ENCODE measurements at places on chromosomes 3 and 15.

GRCh38 chr3:52246728-52247408, 1.3 kb downstream of the PPM1M start:
- peak; percentile 66 for DNase-seq

GRCh38 chr3:60250206-60250605, 1001.0 kb downstream of the FHIT start:
- DNase-seq: no peak

DNA sequence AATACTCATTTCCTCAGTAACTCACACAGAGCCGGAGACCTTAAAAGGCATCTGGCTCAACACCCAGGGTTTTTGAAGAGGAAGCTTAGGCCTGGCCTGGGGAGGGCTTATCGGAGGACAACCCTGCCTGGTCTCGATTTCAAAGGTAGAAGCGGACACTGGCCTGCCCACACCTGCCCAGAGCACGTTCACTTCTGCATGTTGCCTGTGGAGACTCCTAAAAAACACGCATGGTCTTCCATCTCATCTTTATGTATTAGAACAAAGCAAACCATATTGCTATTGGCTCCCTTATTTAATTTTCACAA, 55.5 kb upstream of the FURIN start:
- DNase-seq: no peak

DNA sequence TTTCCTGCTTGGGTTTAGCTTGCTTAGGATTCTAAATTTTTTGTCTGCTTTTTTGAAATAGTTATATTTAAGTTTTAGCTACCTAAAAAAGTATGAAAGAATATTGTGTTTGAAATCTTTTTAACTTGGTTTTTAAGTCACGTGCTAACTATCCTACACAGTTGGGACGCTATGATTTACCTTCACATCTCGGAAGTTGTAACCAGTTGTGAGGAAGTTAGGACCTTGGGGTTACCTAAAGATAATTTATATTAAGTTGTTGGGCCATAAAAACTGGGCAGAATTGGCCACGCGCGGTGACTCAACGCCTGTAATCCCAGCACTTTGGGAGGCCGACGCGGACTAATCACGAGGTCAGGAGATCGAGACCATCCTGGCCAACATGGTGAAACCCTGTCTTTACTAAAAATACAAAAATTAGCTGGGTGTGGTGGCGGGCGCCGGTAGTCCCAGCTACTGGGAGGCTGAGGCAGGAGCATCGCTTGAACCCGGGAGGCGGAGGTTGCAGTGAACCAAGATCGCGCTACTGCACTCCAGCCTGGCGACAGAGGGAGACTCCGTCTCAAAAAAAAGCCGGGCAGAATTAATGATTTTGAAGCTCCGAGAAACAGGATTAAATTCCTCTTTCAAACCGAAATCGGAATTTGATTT, 1.0 kb downstream of the ZFAND6 start:
- peak; percentile 63 for DNase-seq

DNA sequence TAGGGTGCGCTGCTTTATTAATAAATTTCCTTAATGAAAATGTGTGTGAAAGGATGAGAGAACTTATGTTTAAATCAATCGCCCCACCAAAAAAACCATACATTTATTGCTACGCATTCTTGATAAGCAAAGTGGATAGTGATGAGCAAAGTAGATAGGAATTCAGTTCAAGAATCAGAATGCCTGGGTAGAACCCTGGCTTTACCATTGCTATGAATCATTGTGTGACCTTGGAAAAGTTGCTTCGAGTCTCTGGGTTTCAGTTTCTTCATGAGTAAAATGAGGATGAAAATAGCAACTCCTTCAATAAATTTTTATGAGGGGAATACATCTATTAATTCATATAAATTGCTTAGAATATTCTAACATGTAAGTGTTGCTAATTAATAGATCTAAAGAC, 2.6 kb upstream of the ALCAM start:
- no peak for DNase-seq

- DNase-seq: no peak
These were observed 139.0 kb upstream of the CGNL1 start for GRCh38 chr15:57237301-57237642.

- DNase-seq: no peak
These were observed 3.0 kb downstream of the PARP15 start for GRCh38 chr3:122580470-122580869.

- no peak for DNase-seq
These were observed 7.2 kb upstream of the AQR start for GRCh38 chr15:34976743-34977142.

- peak; percentile 22 for DNase-seq
These were observed 43.5 kb upstream of the SLC6A11 start for GRCh38 chr3:10772271-10773161.

DNA sequence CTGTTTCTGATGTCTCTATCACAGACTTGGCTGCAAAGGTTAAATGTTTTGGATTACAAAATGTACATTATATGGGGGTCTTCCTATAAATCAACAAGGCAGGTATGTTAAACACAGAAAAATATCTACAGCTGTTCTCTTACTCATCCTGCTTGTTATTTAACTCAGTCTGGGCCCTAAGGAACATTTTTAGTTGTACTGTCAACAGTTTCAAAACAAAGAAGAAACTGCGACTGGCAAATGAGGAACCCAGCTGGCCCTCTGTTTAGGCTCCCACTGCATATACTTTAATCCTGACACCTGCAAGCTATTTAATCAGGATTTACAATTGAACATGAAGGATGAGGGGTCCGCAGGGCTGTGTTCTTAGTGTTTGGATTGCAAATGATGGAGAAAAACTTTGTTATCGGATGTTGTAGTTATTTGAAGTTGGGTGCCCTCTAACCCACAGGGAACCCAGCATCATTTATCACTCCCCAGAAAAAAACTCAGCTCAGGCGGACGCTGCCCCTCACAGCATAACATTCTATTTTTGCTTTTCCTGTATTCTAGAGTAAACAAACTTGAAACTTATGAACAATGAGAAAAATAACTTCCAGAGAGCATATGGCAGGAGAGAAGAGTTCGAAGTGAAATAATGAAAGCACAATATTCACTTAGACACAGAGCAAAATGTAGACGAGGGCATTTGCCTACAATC, 91.2 kb downstream of the POLR2M start:
- DNase-seq: no peak

- DNase-seq: no peak
These were observed 10.9 kb downstream of the ITIH3 start for GRCh38 chr3:52805270-52806039.

- no peak for DNase-seq
These were observed 54.6 kb upstream of the LIPC start for GRCh38 chr15:58377193-58377592.

- DNase-seq: no peak
These were observed 216.2 kb downstream of the LRRN1 start for GRCh38 chr3:4015426-4015825.

- no peak for DNase-seq
These were observed 92.8 kb downstream of the GOLIM4 start for GRCh38 chr3:168002786-168003368.

DNA sequence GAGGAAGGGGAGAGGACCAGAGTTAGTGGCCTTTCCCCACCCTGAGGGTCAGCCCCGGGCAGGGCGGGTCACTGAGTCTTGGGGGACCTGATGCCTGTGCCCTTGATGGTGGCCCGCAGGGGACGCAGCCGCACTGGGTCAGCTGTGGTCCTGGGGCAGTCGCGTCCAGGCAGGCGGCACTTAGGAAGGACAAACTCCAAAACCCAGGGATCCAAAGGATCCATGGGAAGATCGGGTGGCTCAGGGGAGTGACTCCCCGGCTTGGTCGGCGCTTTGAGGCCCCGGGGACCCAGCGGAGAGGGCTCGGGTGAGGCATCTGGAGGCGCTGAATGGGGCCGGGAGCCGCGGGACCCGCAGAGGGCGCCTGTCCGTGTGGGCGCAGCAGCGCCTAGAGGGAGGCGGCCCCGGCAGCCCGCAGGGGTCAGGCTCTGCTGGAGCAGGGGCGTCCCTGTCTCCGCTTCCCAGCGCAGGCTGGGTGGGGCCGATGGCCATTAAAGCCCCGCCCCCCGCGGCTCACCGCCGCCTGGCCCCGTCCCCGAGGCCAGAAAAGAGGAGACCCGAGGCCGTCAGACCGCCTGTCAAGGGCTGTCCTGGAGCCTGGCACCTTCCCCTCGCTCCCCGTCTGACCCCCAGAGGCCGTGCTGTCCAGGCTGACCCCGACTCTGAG, 17.5 kb downstream of the CIDEC start:
- DNase-seq: peak; percentile 64

- no peak for DNase-seq
These were observed 35.9 kb downstream of the SAXO2 start for GRCh38 chr15:82298520-82298919.

DNA sequence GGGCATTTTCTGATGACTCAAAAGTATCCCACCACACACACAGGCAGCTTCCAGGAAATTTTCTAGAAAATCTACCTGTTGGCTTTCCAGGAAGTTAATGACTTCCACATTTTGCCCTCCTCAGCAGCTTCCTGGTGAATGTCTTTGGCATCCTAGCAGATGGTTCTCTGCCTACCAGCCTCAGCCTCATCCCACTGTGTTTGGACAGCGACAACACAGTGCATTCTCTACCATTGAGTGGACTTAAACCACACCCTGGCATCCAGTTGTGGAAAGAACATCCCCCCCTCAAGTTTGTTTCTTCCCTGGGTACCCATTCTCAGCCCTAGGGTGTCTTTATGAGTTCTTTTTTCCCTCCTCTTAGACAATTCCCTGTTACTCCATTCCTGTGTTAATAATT, 50.8 kb upstream of the GADL1 start:
- DNase-seq: no peak

DNA sequence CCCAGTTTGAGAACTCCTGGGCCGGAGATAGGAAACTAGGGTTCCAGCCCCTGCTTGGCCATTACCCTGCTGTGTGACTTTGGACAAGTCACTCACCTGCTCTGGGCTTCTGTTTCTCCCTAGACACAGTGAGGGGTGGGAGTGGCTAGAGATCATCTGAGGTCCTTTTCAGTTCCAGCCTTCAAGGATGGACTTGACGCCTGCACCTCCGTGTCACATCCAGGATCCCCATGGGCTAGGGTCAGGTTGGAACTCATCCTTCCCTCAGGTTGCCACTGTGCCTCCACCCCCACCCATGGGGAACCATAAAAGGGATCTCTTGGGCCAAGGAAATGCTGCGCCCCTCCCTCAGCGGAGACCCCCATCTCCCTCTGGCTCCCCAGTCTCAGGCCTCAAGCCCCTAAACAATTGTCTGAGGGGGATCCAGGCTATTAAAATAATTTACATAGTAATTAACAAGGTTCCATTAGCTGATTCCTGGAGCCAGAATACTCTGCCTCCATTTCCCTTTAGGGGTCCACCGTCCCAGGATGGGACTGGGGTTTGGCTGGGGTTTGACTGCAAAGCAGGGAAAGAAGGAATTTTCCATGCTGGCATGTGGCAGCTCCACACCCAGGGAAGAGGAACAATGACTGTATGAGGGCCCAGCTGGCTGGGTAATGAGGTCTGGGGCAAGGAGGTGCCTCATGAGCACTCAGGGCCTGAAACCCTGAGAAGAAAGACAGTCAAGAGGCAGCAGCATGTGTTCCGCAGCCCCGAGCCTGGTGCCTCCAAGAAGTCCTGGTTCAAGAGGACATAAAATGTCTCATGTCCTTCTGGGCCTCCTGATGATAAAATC, 177.7 kb downstream of the SMAD6 start:
- no peak for DNase-seq

DNA sequence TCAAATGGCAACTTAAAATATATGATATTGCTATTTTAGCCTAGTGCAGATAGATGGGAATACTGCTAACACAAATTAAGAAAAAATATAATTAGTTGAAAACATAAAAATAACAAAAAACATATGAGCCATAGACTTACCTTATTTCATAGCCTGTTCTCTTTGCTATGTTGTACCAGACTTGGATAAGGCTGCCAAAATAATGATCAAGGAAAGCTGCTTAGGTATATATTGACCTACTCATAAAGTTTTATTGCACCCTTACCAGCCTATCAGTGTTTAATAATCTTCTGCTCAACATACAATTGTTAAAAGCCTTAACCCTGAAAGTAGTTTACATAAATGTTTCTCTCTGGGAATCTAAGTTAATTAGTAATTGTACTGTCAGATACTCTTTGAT, at the start of gene SI:
TSS of gene SI (minus strand) at position 204 of the 400 bp plus-strand sequence. CDS start 2,484 bp downstream, outside the sequence.
- DNase-seq: no peak

GRCh38 chr3:64224826-64225610, at the start of gene PRICKLE2:
PRICKLE2 (minus strand) TSS chr3:64225466; CDS start chr3:64198927, 26,539 bp downstream.
- peak; percentile 33 for DNase-seq

DNA sequence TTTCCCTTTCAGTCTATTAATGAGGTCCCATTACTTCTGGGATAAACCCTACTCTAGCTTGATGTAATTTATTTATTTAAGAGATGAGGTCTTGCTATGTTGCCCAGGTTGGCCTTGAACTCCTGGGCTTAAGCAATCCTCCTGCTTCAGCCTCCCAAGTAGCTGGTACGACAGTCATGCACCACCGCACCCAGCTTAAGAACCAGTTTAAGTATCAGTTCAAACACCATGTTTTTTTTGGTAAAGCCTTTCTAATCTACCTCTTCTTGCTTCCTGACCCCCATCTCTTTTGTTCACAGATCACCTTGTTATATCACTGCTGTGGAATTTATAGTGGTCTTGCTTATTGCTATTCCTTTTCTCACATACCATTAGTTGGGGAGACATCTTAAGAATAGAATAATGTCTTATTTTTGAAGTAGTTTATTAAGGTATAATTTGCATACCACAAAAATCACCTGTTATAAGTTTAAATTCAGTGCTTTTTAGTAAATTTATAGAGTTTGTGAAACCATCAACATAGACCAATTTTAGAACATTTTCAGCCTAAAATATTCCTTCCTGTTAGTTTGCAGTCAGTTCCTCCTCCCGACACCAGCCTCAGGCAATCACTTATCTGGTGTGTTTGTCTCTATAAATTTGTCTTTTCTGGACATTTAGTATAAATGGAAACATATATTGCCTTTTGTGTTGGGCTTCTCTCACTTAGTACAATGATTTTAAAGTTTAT, 257.9 kb downstream of the PDCD6IP start:
- peak; percentile 27 for DNase-seq

DNA sequence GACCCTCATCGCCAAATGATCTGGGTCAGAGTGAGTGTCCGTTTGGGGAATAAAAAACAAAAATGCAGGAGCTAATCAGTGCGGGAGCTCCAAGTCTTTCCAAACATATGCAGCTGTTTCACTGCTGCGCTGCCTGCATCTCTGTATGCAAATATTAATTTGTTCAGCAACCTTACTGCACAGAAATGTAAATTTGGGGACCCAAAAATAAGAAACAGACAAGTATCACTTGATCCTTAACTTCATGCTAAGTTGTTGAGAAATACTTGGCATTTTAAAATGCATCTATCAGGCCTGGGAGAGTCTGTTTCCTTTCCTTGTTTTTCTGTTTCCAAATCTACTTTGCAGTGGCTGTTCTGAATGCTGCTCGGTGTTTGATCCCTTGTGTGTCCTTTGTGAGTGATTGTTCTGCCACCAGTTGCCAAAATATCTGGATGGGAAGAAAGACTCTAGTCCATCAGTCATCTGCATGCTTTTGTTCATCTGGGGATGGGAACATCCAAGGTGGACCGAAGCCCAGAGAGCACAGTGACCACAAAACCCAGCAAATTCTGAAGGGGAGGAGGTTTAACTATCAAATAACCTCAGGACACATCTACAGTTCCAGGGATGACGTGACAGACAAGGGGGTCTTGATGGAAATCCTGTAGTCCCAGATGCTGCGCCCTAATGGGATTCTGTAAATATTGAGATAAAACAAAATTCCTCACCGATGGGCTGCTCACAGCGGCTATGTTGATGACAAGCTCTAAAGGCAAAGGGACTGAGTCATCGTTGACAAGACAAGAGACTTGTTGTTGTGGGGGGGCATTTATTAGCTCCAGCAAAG, 199.5 kb upstream of the WNT5A start:
- no peak for DNase-seq

All from suppressor macrophage (primary cell).